ENCODE measurements at places on chromosomes 12 and 14.

- DNase-seq = no peak
Observed at GRCh38 chr14:68576031-68576430, 216.8 kb downstream of the ZFP36L1 start.

- no peak for DNase-seq
Observed at GRCh38 chr12:56722832-56723231, 2.3 kb downstream of the NACA start.

- DNase-seq = no peak
Observed at GRCh38 chr14:52266782-52267181, 716 bp upstream of the PTGDR start.

DNA sequence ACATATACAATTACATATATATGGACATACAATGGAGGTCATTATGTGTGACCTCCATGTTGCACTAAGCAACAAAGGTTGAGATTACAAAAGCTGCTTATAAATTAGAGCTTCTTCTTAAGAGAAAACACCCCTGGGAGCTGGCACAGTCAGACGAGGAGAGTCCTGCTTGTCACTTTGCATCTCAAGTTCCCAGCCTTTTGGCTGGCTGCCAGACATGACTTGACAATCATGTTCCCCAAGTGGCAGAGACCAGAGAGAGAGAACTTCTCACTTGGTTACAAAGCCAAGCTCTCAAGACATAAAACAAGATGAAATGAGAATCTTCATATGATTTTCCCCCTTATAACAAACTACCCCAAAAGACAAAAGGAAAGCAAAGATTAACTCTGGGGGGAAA, 8.5 kb upstream of the SYNJ2BP start:
- peak; percentile 45 for DNase-seq

GRCh38 chr12:113245695-113246477, 24.6 kb downstream of the TPCN1 start:
- peak; percentile 93 for DNase-seq
